ENCODE measurements at places on chromosomes 5 and 9.

- DNase-seq = no peak
These were observed 34.5 kb downstream of the SLC31A2 start for GRCh38 chr9:113185271-113185670.

- DNase-seq = no peak
These were observed 34.9 kb upstream of the ATP6V1G1 start for GRCh38 chr9:114552706-114553105.

DNA sequence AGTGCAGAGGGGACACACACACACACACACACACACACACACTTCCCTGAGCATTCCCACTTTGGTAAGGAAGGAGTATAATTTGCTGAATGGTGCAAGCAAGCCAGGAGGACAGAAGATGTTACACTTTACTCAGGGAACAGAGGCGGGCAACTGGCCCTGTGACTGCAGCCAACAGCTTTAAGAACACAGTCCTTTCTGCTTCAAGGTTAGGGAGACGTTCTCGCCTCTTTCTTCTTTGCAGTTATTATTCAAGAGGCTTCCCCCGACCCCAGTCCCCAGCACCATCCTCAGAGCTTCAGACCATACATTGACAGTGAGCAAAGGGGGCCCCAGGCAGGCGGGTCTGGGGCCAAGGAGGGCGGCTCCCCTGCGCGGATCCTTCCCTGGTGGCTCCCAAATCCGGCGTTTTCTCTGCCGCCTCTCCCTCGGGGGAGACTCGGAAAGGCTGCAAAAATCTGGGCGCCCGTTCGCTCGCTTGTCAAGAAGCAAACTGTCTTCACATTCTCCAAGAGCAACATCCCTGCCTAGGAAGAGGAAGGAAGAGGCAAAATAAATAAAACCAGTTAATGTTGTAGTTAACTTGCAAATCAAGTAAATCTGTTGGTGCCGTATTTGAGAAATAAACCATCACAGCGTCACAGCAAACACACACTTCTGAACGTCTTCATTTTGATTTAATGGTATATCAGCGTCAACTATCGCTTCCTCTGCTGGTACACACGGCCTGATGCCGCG, 3.8 kb upstream of the LHX2 start:
- no peak for DNase-seq

GRCh38 chr9:126777733-126778132, 27.1 kb upstream of the ZBTB43 start:
- no peak for DNase-seq

DNA sequence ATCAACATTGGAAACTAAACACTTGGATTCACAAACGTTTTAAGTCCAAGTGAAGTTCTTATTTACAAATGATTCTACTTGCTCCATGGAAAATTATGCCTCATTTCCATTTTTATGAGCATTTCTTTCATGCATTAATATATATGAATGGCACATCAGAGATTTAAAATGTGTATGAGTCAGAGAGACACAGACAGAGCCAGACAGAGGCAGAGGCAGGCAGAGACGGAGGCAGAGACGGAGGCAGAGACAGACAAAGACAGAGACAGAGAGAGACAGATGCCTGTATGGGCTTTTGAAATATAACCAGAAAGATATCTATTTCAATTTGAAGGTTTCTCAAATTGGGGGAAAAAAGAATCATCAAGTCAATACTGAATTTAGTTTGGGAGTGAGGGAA, 649.0 kb downstream of the PTPRD start:
- no peak for DNase-seq

- DNase-seq = no peak
These were observed 3.2 kb downstream of the SNX30 start for GRCh38 chr9:112753725-112754124.

GRCh38 chr9:129281506-129282145, 103.6 kb upstream of the IER5L start:
- peak; percentile 59 for DNase-seq

GRCh38 chr9:128412120-128412790, 8.4 kb upstream of the CERCAM start:
- no peak for DNase-seq

DNA sequence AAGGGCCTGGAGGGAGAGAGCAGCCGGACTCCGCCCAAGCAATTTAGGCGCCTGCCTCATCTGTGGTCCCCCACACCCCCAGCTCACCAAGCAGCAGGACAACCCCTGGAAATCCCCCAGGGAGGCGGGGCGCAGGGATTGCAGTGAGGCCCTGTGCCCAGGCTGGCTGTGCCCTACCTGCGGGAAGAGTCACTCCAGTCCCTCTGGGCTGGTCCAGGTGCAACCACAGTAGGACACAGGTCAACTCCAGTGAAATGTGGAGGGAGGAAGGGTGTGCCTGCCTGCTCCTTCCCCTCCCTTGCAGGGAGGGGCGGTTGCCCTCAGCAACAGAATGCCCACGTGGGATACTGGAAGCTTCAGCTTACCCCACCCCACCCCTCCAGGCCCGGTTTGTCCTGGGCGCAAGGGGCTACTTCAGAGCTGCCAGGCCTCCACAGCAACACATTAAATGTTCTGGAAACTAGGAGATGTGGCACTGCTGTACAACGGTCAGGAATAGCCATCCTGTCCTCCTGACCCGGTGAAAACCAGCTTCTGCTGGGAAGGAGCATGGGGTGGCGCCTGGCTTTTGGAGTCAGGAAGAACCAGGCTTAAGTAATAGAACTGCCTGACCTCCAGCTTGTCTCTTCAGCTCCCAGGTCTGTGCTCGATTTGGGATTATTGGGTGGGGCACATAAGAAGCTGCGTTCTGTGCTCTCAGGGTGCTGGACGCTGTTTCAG, 22.5 kb downstream of the ABO start:
- DNase-seq = no peak

GRCh38 chr9:113531919-113532808, 68.6 kb downstream of the RGS3 start:
- peak; percentile 63 for DNase-seq

GRCh38 chr9:78010445-78010844, 21.2 kb downstream of the GNAQ start:
- DNase-seq = no peak

- DNase-seq = no peak
These were observed 6.5 kb upstream of the FAM163B start for GRCh38 chr9:133615606-133616188.

GRCh38 chr9:128164307-128164885, 4.3 kb downstream of the BBLN start:
- no peak for DNase-seq

- DNase-seq = peak; percentile 80
These were observed 1.7 kb upstream of the ZSWIM6 start for GRCh38 chr5:61330341-61330844.

DNA sequence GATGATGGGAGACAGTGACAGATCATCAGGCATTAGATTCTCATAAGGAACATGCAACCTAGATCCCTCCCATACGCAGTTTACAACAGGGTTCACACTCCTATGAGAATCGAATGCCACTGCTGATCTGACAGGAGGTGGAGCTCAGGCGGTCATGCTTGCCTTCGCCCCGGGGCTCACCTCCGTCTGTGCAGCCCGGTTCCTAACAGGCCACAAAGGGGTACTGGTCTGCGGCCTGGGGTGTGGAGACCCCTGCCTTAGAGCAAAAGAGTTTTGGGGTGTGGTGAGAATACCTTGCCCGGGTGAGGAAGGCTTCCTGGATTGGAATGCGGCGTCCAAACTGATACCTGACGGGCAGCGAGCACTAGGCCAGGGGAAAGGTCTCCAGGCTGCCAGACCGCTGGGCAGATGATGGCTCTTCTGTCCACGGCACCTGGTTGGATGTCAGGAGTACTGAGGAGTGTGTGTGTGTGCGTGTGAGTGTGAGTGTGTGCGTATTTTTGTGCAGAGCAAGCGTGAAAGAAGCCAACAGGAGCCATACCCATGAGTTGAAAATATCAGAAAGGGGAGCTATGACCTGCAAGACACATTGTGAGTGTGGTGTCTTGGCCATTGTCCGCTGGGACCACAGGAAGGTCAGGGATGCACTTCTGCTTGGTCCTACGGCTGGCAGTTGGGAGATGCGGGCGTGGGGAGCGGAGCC, 55.4 kb downstream of the ACER2 start:
- no peak for DNase-seq

DNA sequence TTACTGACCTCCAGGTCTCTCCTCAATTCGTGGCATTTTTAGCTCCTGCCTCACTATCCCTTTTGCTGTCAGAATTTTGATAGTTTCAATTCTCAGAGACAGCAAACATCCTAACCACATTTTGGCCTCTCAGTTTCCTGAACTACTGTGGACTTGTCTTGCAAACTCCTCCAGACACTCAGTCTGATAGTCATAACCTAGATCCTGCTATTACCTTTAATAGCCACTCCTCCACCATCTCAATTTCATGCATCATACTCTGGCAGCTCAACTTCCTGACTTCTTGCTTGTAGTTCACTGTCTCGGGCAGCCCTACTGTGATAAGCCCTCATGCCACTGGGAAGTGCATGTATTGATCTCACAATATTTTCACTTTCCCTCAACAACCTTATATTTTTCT, 481.8 kb upstream of the CDH18 start:
- DNase-seq = no peak

- no peak for DNase-seq
These were observed 10.5 kb downstream of the IRF1 start for GRCh38 chr5:132480042-132480441.

DNA sequence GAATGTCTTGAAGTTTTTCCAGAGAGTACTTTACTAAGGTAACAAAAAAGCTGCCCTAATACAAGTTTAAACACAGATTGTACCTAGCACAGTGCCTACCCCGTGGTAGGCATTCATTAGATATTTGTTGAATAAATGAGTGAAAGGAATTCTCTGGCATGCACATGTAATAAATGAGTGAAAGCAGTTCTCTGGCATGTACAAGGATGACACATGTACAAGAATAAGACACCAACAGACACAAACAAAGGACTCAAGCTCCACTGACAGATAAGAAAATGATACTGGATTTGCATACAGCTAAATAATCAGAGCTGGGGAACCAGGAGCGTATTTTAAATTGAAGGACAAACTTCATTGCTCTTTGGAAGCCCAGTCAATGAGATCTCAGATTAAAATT, 535.8 kb downstream of the EFNA5 start:
- DNase-seq = no peak
